Cardiac septum (tissue), 1 donor: ENCODE measurements at places on chromosomes 4 and X. TPM values are rescaled to one million over a fixed set of nuclear protein-coding genes. Genes with fewer than 3 reads are reported as not detected.

DNA sequence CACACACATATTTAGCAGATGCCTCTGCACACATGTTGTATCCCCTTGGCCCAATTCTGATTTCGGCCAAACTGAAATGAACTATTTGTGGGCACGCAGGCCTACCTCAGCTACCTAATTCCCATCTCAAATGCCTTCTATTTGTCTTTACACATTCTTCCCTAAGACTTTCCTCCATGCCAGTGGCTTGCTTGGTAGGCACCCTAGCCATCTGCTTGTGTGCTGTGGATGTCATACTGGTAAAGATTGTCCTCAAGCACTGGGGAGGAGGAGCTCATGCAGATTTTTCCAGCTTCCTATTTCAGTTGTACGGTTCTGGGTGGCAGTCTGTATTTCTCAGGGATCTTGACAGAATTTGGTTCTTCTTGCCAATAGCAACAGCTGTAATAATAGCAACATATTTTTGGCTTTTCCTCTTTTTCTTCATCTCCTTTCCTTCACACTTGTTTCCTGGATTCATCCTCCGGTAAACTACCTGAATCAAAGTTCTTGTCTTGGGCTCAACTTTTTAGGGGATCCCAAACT lies 514.3 kb downstream of the ADGRL3 start:
- DNase-seq = no peak

DNA sequence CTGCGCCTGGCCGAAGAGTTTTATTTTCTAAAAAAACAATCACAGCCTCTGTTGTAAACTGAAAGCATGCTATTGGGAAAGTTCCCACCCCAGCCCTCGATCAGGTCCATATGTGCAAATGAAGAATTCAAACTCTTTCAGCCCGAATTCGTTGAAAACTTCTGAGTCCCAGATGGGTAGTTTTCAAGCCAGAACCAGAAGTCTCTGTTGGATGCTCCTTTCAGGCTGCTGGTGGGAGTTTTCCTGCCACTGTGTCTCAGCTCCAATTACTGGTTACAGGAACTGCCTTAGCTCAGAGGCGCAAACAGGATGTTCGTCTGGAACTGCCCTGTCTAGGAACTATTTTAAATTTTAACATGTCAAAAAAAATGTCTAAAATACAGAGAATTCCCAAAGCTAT lies 9.3 kb upstream of the ALG13 start:
- DNase-seq = no peak

DNA sequence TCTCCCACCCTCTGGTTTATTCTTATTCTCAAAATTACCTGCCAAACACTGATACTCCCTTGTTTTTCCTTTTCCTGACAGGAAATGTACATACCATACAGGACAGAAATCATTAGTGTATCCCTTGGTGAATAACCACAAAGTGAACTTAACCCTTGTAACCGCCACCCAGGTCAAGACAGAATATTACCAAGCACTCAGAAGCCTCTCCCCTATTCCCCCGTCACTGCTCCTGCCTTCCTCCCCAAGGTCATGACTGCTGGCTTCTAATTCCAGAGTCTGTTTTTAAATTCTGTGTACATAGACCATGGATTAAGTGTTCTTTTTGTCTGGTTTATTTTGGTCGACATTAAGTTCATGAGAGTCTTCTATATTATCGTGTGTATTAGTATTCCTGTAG lies 37.7 kb downstream of the HTT start:
- DNase-seq = no peak

DNA sequence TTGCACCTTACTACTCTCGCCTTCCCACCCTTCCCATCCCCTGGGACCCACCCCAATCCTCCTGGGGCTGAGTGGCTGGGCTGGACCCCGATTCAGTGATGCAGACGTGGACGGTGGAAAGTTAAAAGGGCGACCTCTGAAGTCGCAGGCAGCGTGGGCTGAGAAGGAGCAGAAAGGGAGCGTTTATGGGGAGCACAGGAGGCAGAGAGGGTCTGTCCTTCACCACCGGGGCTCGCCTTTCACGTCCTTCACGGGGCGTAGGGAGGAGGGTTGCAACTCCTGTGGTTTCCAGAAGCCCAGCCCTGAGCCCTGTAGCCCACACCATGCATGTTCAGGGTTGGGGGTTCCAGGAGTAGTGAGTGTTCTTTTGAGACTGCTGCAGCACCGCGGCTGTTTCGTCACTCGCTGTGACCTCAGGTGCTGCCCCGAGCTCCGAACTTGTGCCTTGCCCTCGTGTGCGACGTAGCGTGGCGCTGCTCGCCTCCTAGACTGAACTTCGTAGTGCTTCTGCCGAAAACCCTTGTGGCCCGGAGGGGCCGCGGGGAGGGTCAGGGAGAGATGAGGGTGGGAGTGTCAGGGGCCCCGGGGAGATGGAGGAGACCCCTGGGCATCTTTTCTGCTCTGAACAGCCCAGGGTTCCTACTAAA lies 1.6 kb downstream of the NHS start:
- no peak for DNase-seq

Gene RS1
- not detected for total RNA-seq

GRCh38 chrX:126342859-126343258 lies 176.8 kb upstream of the DCAF12L2 start:
- no peak for DNase-seq

DNA sequence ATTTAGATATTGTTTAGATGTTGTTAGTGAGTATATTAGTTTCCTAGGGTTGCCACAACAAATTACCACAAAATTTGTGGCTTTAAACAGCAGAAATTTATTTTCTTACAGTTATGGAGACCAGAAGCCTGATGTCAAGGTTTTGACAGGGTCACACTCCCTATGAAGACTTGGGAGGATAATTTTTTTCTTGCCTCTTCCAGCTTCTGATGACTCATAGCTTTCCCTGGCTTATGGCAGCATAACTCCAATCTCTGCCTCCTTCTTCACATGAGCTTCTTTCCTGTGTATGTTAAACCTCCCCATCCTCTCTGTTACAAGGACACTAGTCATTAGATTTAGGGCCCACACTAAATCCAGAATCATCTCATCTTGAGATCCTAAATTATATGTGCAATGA lies 20.9 kb upstream of the RAB40A start:
- no peak for DNase-seq

- no peak for DNase-seq
These were observed 137.5 kb downstream of the AMMECR1 start for GRCh38 chrX:110180176-110180927.

Gene ANXA3
- 12.3 TPM for total RNA-seq

Gene SOX3
- total RNA-seq = not detected

Gene UGT2A1
- total RNA-seq = not detected
